H4 (cell line): ENCODE measurements at places on chromosomes 3 and 15.

DNA sequence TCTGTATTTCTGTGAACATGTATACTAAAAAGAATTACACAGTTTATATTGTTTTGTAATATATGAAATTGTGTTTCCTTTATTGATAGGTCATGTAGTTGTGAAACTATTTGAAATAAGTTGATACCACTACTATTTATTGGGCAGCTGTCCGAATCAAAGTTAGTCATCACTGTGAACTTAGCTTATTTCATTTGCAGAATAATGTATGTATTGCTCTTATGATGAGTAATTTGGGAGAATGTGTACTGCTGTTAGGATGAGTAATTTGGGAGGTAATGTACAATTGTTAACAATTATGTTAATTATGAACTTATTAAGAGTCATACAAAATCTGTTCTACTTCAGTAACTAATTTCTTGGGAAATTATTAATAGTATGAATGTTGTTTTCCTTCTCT is 22.2 kb downstream of the FXR1 start:
- DNase-seq = no peak

DNA sequence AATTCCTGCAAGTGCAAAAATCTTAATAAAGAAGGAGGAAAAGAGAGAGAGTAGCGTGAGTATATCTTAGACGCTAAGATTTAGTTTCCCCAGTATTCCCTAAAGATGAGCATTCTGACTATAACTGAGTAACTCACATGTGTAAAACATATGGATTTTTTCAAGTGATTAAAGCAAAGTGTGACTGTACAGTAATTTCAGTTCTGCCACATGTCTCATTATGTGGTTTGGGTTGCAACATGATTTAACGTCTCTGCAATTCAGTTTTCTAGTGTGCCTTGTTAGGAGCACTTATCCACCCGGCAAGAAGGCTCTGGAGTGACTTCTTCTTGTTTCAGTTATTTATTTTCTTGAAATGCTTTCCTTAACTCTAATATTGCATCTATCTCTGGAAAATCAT is 514.1 kb downstream of the ROBO1 start:
- DNase-seq = no peak

- DNase-seq = no peak
Measured at GRCh38 chr3:30440147-30440604, 166.2 kb upstream of the TGFBR2 start.

- no peak for DNase-seq
Measured at GRCh38 chr15:66573719-66574595, 8.2 kb upstream of the LCTL start.

DNA sequence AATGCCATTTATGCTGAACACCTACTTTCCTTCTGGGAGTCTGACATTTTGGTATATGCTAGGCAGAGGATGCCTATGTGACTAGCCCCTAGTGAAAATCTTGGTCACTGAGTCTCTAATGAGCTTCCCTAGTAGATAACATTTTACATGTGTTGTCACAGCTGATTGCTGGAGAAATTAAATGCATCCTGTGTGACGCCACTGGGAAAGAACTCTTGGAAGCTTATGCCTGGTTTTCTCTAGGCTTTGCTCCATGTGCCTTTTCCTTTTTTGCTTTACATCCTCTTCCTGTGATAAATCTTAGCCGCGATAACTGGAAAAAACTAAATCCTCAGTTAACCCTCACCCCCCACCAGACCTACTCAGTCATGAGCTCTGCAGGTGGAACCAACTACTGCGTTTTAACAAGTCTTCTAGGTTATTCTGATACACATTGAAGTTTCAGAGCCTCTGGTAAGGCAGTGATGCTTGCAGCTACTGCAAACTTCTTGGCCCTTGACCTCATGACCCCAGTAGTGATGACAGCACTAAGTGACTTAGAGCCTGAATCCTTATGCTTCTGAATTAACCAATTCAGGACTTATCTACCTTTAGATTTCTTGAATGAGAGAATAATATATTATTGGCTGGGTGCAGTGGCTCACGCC is 292.4 kb upstream of the SOX14 start:
- DNase-seq = no peak

- no peak for DNase-seq
Measured at GRCh38 chr15:87767516-87767915, 489.0 kb downstream of the NTRK3 start.

- DNase-seq = no peak
Measured at GRCh38 chr3:28151608-28152228, 89.7 kb upstream of the CMC1 start.

- no peak for DNase-seq
Measured at GRCh38 chr3:5187920-5188418, 462 bp downstream of the EDEM1 start.

- DNase-seq = no peak
Measured at GRCh38 chr3:50350213-50350526, 405 bp downstream of the NPRL2 start.

GRCh38 chr3:50577348-50577747 is 8.0 kb downstream of the HEMK1 start:
- no peak for DNase-seq

DNA sequence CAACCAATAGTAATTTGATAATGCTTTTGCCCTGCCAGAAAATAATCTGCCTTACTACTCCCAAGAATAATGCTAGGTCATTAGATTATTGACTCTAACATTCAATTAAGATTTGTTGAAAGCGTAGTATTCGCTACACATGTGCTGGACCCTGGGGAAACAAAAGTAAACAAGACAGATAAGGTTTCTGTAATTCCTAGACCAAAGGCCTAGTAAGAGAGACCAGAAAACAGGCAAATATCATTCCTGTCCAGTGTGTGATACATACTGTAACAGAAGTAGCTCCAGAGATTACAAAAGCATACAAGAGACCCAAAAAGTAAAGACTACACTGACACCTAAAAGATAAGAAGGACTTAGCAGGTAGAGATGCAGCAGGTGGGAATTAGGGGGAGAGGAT is 60.8 kb downstream of the PLOD2 start:
- no peak for DNase-seq

DNA sequence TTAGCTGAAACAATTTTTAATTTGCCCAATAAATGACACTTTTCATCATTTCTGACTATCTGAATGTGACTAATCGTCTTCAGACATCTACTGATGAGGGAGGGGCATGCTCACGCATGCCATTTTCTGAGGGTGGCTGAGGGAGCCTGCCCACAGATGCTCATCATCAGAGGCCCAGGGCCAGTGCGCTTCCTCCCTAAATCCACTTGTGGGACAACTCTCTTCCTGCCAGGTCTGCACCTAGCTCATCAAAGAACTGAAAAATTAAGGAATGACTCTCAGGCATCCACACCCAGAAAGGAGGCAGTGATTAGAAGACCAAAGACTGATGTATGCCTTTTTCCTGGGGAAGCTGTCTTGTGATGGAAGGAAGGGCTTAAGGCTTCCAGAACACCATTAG is 22.8 kb downstream of the RTP3 start:
- no peak for DNase-seq

DNA sequence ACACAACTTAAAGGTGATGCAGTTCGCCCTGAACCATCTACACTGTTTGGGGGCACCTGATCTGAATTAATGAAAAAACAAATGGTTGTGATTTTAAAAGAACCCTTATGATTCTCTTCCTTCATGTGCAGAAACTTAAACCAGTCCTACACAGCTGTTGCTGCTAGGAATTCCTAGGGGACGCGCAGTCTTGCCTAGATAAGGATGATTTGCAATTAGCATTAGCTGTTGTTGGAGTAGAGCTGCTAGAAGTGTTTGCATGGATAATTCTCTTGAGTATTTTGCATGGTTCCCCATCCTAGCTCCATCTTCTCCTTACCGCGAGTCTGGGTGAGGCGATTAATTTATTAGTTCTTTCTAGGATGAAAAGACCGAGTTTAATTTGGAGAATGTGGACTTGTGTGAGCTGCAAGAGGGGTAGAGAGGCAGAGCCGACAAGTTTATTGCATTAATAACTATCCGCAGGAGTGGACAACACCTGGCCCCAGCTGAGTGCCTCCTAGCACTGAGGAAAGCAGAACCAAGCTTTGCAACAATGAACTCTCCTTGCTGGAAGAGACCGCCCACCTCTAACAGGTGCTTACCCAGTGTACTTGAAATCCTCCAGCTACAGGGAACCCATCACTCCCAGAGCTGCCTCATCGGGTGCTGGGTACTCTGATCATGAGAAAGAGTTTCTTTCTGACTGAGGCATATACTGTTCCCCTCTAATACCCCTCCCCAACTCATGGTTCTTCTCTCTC is 75.0 kb upstream of the WNT7A start:
- DNase-seq = no peak

- DNase-seq = no peak
Measured at GRCh38 chr3:131596884-131597283, 94.1 kb upstream of the MRPL3 start.

DNA sequence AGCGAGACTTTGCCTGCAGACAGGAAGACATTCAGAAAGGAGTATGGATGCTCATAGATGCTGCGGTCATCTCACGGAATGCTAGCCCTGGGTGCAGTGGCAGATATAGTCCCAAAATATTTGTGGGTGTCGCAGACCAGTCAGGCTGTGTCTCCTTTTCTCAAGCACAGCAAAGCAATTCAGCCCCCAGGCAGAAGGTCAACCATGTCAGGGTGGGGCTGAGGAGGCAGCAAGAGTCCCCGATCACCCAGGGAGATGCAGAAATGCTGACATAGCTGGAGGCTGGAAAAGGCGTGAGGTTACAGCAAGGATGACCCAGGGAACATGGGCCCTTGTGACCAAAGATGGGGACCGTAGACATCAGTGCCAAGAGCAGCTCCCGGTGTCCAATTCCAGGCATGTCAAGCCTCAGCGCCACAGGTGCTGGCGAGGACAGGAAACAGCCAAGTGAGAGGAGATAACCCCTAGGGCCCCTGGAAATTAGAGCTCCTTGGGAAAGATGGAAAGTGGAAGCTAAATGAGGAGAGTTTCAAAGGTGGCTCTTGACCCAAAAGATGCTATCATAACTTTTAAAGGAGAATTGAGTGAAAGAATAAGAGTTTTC is 81.2 kb upstream of the ABHD17C start:
- DNase-seq = no peak

DNA sequence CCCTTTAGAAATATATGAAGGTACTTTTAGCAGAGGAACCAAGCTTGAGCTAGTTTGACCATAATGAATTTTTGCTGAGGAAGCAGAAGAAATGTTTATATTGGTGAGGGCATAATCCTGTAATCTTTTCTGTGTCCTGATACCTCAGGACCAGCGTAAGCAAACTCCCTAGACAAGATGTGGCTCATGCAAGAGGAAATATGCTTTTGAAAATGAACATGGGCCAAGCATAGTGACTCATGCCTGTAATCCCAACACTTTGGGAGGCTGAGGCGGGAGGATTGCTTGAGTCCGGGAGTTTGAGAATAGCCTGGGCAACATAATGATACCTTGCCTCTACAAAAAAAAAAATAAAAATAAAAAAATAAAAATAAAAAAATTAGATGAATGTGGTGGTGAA is 78.5 kb downstream of the PPARG start:
- DNase-seq = no peak

- DNase-seq = peak; percentile 14
Measured at GRCh38 chr3:65963787-65964677, 74.7 kb downstream of the MAGI1 start.

- no peak for DNase-seq
Measured at GRCh38 chr15:80727596-80727995, 32.5 kb downstream of the ABHD17C start.

GRCh38 chr3:118505784-118506183 is 528.9 kb downstream of the IGSF11 start:
- DNase-seq = no peak

DNA sequence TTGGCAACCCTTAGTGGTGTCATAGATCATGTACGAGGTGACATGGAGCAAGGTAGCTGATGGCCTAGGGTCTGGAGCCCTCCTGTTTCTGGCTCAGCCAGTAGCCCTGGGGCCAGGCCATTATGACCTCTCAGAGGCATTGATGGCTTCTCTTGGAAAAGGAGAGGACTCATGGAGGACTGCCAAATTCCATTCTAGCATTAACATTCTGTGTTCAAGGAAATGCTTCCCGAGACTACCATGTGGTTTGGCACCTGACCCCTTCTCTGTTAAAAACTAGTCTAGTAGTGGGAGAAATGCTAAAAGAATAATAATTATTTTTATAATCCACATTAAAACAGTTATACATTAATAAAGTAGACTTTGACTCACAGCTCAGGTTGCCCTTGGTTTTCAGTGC is 40.2 kb upstream of the ADAMTSL3 start:
- no peak for DNase-seq

DNA sequence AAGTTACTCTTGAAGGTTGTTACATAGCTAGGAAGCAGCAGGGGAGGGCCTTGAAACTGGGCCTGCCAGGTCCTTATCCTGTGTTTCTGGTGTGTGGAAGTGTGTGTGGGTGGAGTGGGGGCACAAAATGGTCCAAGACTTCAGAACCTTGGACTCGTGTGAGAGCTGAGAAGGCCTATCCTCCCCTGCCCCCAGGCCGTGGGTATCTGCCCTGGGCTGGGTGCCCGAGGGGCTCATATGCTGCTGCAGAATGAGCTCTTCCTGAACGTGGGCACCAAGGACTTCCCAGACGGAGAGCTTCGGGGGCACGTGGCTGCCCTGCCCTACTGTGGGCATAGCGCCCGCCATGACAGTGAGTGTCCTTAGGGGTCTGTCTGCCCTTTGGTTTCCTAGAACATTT is 4.5 kb downstream of the CHRD start:
- no peak for DNase-seq

GRCh38 chr15:80328496-80328895 is 75.7 kb upstream of the ARNT2 start:
- no peak for DNase-seq

GRCh38 chr3:67468511-67468910 is 185.9 kb downstream of the SUCLG2 start:
- DNase-seq = peak; percentile 23

DNA sequence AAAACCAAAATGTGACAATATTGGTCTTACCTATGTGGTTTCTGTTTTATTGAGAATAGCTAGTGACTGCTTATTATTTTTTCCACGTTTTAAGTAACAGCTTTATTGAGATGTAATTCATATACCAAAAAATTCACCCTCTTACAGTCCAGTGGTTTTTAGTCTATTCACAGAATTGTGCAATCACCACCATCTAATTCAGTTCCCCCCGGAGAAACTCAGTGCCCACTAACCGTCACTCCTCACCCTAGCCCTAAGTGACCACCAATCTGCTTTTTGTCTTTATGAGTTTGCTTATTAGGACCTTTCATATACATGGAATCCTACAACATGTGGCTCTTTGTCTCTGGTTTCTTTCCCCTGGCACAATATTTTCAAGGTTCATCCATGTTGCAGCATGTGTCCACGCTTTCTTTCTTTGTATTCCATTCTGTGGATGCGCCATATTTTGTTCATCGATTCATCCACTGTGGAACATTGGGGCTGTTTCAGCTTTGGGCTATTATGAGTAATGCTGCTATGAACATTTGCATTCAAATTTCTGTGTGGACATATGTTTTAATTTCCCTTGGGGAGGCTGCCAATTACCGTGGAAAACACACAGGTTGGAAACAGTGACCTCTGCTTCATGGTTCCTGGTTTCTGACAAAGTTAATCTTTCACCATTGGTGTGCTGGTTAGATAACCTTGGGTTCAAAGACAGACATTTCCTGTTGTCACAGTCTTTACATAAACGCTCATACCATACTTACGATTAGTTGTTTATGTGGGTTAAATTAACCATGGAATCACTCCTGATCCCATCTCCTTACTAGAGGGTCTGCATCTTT is 3.2 kb upstream of the BCL2L10 start:
- DNase-seq = no peak
